ENCODE measurements at places on chromosomes 2 and 18. TPM values are rescaled to one million over a fixed set of nuclear protein-coding genes. Genes with fewer than 3 reads are reported as not detected.

DNA sequence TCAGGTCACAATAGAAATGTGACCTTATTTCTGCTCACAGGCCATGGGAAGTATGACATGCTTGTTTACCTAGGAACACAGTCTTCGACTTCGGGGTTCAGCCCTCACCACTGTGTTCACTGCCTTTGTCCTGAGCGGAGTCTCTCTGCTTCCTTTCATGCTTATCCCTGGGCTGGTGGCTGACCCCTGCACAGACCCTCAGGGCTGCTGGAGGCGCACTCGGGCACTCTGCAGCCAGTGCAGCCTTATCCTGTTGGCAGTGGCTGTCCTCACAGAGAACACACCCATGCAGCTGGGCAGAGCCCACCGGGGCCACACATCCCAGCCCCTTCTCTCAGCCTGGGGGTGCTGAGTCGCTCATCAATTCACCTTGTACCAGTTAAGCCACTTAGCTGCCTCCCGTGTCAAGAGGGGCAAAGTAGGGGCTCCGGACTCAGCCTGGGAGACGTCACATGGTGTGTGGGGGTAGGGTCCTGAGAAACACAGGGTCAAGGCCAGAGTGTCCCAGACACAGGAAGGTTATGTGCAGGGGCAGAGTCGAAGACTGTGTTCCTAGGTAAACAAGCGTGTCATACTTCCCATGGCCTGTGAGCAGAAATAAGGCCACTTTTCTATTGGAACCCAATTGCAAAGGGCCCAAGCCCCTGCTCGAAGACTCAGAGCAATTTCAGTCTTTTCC, 107.5 kb downstream of the FAM210A start:
- no peak for DNase-seq

DNA sequence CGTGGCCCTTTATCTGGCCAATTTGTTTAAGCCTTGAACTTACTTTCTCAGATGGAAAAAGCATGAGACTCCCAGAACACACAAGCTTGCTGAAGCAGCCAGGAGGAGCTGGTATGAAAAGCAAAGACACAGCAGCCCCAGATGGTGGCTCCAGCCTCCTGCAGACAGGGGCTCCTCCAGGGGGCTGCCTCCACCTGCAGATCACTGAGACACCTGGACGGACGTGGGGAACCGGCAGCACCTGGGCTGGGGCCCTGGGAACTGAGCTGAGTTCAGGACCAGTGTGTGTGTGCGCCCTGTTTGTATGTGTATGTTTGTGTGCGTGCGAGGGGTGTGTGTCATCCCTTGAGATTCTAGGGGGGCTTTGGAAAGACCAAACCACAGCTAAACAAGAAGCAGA, 8.6 kb downstream of the CYS1 start:
- DNase-seq = no peak

DNA sequence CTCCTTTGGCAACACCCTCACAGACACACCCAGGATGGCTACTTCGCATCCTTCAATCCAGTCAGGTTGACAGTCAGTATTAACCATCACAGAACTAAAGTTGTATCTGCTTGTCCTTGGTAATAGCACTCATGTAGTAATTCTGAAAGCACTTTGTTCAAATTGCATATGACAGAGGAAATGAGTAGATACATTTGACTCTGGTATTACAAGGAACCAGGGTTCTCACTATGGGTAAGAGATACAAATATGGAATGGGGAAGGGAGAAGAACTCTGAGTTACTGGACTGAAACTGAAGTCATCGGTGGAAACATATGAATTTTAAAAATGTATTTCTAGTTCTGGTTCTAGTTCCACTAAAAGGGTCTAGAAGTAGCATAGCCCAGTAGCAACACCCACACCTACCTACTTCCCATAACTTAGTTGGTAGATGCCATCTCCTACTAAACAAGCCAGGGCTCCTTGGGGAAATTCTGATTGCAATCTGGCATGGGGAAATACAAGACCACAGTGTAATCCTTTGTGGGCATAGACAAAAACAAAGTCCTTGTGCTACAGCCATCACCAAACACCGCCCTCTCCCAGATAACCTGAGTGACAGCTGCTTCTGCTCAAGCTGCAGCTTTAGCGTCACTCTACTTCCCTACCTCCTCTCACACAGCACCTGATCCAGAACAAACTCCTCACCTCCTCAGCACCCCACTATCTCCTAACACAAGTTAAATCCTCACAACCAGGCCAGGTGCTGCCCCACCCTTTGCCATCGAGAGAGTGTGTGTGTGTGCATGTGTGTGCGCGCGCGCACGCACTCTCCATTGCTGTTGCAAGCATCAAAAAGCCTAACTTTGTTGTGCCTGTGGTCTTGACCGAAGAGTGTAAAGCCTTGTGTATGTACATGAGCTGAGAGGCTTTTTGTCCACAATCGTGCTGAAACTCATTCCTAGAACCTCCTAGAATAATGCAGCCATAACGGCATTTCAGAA, 31.4 kb upstream of the CD226 start:
- no peak for DNase-seq

GRCh38 chr2:233801357-233802131, 23.4 kb downstream of the MROH2A start:
- DNase-seq = peak; percentile 9

GRCh38 chr2:200620606-200621390, 35.0 kb downstream of the AOX1 start:
- no peak for DNase-seq

DNA sequence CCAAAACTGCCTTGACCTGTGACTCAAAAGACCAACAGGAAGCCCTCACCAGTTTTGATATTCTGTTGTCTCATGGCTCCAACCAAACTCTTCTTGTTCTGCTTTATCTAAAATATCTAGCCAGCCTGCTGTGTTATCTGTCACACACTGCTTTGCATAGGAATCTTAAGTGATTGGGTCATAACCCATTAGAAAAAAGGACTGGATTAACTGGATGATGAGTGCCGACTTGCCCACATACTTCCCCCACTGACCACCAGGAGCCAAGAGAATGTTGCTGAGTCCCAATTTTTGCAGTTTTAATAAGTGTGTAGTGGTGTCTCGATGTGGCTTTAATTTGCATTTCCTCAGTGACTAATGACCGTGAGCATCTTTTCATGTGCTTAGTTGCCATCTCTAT, 6.5 kb downstream of the MOGAT1 start:
- DNase-seq = no peak

Gene ADRA2B
- total RNA-seq = not detected

GRCh38 chr2:2572393-2573204, 241.5 kb upstream of the MYT1L start:
- no peak for DNase-seq

DNA sequence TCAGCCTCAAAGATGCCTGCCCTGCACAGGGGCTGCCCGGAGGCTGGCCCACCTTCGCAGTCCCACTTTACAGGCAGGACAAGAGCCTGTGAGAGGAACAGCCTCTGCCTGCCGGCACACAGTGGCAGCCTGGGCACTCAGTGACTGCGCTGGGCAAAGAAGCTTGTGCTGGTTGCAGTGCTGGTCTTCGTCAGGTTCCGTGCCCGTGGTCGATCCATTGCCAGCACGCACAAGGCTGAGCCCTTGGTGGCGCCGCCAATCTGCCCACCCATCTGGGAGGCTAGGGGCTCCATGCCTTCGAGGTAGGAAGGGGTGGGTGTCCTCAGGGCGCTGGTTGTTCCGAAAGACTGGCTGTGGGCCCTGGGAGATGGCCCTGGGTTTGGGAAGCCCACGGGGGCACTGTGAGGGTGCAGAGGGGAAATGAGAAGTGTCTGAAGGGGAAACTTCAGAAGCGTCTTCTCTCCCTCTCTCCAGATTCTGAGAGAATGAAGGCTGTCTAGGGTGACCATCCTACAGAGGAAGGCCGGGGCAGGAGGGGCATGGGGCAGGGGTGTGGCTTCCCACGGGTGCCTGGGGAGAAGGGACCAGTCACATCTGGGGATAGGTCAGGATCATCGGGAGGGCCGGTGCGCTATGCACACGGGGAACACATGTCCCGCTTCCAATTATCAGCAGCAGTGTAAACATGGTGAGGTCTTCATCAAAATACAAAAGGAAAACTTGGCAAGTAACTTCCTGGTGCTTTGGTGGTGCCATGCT, 49.1 kb upstream of the HS6ST1 start:
- no peak for DNase-seq

GRCh38 chr2:26942543-26943295, 27.7 kb upstream of the MAPRE3 start:
- peak; percentile 33 for DNase-seq

Gene LYPD1
- 9.6 TPM for total RNA-seq

Gene CXCR4
- 1.6 TPM for total RNA-seq

DNA sequence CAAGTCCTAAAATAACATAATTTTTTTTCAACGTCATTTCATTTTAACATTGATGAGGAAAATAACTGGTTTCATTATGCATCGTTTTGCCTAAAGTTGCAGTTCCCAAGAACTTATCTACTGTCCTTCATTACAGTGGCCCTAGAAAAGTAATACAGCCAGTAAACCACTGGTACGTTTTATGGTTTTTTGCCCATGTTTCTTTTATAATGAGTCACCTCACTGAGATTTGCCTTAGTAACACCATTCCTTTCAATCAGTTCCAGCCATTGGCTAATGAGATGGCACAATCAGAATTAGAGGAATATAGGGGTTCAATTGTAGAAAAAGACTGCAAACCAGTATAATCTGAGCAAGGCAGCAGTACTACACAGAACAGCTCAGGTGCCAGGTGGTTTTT, 422.6 kb upstream of the LYPD1 start:
- DNase-seq = no peak

Data from renal cortical epithelial cell (primary cell).